ENCODE measurements at places on chromosomes 12 and 14. TPM values are rescaled to one million over a fixed set of nuclear protein-coding genes. Genes with fewer than 3 reads are reported as not detected.
A peak's percentile ranks its signal among the peaks of the same experiment; 100 is the strongest.

- ATAC-seq = no peak
Observed at GRCh38 chr14:95346820-95347219, 27.1 kb upstream of the CLMN start.

DNA sequence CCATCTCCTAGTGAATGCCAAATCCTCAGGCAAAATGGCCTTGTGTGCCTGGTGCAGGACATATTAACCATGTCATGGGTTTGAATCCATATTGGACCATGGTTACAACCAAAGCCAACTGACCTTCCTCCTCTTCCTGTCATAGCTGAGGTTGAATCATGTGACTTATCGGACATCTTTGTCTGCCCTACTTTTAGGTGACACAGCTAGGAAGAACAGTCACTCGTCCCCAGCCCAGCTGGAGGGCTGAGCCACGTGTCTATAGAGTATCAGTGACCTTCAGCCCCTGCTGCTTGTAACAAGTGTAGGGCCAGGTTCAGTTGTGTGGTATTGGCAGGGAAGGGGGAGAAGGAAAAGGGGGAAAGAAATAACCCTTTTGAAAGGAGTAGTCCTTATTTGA is 225.2 kb downstream of the KTN1 start:
- ATAC-seq = no peak

DNA sequence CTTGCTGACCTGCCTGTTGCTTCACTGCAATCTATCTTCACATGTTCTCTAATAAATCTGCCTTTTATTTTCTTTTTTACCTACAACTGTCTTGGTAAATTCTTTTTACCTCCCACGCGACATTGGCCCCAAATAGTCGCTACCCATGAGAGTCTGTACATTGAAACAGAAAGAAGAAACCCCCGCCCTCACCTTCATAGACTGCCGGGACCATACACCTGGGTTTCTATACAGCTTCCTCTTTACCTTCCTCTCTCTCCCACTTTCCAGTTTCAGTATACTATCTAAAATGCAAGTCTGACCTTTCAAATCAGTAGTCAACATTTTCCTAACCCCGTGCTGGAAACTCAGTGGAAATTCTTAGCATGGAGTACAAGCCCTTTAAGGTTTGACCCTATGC is 4.8 kb downstream of the SLC8A3 start:
- ATAC-seq = no peak

DNA sequence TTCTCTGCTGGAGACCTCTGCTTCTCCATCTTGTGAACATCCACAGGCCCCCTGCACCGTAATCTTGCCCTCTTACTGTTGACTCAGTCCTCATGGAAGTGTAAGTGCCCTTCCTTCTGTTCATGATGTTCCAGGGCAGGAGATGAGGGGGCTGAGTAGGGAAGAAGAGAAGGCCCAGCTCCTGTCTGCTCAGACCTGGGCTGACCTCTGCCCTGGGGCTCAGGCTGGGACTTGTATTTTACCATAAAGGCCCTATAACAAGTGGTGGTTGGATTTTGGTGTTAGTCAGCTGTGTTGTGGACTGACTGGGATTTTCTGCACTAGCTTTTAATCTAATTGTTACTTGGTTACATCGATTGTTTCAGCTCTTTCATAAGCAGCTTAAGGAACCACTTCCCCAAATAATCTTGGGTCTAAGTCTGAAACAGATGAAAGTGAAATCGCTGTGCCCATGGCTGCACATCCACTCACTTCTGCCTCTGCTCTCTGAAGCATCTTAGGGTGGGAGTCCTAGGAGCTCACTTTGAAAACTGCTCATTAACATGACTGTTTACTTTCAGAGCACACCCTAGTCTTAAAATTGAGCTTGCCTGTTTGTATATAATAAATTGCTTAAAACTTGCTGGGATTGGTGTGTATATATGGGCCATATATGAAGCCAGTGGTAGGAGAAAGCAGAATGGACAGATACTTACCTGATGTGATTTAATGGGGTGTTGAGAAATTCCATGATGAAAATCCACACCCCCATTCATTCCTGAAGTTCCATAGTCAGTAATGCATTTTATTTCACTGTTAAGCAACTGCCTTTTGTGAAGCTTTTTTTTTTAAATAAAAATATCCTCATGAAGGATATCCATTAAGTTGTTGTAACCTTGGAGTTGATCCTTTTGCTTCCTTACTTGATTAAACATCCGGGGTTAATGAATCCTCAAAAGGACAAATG is 17.7 kb downstream of the C12orf71 start:
- ATAC-seq = no peak

DNA sequence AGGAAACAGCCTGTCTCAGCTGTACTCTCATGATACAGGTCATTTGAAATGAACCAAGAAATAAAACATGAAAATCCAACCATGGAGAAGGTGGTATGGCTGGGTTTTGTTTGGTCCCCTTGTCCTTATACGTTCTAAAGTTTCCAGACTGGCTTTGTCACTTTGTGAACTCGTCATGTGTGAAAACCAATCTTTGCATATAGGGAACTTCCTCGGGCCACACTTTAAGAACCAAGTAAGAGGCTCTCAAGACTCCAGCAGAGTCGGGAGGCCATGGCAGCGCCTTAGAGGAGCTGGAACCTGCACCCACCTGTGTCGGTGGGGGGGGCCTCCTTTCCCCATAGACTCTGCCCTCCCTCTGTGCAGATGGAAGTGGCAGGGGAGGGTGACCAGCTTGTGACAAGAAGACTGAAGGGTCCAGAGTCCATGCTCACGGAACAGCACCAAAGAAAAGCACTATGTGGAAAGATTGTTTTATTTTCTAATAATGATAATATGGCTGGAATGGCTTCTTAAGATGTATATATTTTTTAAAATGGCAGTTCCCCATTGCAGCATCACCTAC is 125.3 kb downstream of the ESRRB start:
- ATAC-seq = no peak

DNA sequence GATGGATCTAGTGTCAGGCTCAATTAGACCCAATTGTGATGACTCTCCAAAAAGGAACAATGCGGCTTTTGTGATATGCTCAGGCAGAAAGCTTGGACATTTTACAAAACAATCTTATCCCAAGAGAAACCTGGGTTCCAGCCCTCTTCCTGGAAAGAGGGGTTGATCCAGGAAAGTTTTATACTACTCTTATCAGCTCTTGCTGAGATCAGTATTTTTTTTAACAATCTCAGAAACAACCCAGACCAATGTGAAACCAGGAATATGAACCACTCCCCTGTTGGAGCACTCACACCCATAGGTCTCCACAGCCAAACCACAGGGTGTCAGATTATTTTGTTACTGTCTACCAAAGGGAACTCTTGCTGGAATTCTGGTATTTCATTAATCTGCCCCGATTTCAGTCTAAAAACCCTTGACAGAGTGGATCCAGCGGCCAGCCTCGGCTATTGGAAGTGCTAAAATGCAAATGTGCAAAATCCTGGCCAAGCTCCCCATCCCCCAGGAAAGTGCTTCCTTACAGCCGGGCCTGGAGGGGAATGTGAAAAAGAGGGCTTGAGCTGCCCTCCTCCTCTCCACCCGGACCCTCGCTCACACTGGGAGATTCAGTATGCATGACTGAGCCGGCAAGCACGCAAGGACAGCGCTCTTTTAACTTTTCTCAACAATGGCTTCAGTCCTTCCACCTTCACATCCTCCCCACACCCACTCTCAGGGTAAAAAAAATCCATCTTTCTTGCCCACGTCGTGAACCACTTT is 4.0 kb downstream of the FBXL14 start:
- no peak for ATAC-seq

DNA sequence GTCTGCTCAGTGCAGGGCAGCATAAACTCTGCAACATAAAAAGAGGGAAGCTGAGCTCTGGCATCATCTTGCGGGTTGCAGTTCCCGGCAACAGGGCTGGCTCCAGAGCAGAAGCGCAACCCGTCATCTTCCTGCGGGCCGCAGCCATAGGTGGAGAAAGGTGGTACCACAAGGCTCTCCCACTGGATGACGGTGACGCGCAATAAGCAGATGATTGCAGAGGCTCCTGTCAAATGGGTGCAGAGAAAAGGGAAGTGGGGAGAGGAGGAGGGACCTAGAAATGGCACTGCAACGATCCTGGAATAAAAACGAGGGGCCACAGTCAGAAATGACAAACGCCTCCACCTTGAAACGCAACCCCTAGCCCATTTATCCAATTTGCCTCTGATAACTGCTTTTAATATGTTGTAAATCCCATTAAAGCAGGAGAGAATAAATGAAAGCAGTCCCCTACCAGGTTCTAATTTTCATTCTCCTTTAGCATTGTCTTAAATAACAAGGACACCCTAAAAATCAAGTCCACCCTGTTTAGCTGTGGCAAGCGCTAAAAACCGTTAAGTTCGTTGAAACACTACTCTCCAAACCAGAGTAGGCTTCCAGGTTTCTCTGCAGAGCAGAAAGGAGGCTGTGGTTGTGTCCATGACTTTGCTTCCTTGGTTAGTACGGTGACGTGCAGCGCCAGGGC is 30.9 kb upstream of the TUBA1C start:
- no peak for ATAC-seq

- no peak for ATAC-seq
Observed at GRCh38 chr12:57815177-57816000, 3.1 kb downstream of the AVIL start.

DNA sequence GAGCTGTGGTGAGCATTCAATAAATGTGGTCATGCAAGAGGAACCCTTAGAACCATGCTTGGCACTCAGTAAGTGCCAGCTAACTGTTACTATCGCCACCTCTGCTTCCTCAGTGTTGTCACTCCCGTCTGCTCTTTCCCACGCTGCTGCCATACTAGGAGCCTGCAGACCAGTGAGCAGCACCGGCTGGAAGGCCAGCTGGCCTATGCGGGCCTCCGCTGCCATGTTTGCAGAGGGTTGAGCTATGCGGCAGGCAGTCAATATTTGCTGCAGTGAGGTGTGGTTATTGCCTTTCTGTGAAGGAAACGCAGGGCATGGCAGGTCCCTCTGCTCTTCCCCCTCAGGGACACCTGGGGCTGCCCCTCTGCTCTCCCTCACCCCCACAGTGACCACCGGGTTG is 13.0 kb downstream of the KMT5A start:
- no peak for ATAC-seq

- no peak for ATAC-seq
Observed at GRCh38 chr14:68203871-68204270, 384.3 kb downstream of the RAD51B start.

DNA sequence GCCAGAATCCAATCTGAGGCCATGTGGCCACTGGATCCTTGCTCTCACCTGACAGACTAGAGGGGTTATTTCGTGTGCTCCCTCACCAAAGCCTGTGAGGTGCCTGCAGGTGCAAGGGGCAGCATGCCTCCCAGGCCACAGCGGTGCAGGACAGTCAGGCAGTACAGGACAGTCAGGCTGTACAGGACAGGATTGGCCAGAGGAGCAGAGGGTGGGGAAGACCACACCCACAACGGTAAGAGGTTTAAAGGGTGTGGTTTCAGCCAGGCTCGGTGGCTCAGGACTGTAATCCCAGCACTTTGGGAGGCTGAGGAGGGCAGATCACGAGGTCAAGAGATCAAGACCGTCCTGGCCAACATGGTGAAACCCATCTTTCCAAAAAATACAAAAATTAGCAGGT is 3.1 kb upstream of the BRF1 start:
- peak; percentile 40 for ATAC-seq

DNA sequence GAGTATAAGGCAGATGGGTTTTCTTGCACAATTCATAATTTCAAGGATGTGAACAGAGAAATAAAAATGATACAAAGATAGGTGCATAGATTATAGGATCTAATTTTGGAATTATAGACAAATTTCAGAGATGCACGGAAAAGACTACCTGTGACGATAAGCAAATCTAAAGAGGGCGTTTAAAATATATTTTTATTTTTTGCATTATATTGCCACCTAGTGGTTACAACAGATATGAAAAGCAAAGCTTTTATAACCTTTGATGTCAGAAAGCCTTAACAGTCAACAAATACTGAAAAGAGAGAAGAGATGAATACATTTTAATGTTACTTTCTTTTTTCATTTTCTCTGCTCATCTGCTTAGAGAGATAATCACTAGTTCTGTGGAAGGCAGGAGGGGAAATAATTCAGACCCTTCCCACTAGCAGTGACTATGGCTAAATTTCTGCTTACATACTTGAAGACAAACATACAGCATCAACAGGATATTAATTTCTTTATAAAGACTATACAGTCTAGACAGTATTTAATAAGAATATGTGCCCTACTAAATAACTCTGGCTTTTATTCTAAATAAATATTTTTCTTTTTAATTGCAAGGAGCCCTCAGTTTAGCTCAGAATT is 46.3 kb downstream of the NTS start:
- ATAC-seq = no peak

GRCh38 chr12:7374423-7375144 is 69.4 kb downstream of the CD163L1 start:
- ATAC-seq = no peak

- no peak for ATAC-seq
Observed at GRCh38 chr12:49934505-49934904, 16.0 kb upstream of the AQP2 start.

GRCh38 chr12:78759367-78759766 is 105.2 kb upstream of the SYT1 start:
- ATAC-seq = no peak

GRCh38 chr14:95485222-95485819 is 31.1 kb downstream of the SYNE3 start:
- ATAC-seq = no peak

- no peak for ATAC-seq
Observed at GRCh38 chr14:101845496-101845895, 84.0 kb downstream of the PPP2R5C start.

DNA sequence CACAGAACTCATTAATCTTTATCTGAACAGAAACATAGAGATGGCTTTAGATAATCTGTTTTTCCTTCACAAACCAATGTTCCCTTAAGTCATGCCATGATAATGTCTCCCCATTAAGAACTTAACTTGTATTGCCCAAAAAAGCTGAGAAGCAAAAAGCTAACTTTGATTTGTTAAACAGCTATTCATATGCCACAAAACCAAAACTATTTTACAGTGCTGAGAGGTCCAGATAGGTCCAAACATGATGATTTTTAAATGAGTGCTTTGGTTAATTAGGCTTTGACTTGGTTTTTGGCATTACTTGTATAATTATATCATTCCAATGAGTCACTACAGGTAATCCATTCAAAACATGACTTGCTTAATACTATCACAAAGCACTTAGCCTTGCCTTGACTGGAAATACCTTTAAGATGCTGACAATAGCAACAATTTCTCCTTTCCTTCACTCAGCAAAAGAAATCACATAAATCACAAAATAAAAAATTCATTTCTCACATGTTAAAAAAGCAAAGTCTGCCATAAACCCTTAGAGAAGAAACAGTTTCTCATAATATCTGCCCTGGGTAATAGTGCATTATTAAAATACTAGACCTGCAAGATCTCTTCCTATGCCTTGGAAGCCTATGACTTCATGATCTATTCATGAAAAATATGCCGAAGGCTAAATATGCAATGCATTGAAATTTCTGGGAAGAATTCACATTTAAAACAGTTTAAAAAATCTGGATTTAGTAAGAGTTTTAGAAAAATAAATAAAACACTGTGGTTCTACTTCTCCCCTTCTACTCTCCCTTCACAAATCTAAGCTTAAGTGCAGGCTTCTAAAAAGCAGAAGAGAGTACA is 52.0 kb upstream of the SAV1 start:
- ATAC-seq = peak; percentile 84

SOAT2 gene
- total RNA-seq = not detected

HNRNPC gene
- total RNA-seq = 415 TPM

GPR68 gene
- total RNA-seq = 11.6 TPM

AQP6 gene
- not detected for total RNA-seq

SUSD6 gene
- 35.2 TPM for total RNA-seq

POTEM gene
- not detected for total RNA-seq

KCNA1 gene
- total RNA-seq = not detected

Measured in esophagus mucosa (tissue), 1 donor.